HS-5 (cell line): ENCODE measurements at places on chromosomes 7 and 10.

DNA sequence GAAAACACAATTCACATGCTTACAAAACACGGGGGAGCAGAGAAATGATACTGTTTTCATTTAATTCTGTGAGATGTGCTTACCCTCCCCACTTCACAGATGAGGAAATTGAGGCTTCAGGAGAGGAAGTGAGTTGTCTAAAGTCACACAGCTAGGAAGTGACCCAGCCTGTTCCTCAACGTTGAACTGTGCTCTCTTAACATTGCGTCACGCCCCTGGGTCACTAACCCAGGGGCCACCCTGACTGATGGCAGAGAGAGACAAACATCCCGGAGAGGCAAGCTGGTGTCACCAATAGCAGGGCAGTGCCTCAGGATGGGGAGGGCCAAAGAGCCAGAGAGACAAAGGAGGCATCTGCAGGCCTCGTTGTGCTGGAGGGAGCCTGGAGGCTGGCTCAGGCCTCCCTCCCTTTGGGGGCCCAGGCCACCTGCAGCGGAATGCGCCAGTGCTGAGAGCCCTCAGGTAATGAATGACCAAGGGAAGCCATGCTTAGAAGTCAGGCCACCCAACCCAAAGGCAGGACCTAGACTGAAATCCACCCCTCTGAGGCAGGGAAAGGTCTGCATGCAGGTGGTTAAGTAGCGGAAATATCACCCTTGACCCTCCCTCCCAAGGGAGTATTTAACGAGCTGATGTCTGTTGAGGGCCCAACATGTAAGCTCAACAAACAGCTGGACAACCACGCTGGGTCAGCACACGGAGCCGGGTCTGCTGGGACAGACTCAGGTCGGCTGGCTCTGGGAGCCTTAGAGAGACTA lies 81.3 kb downstream of the C10orf105 start:
- DNase-seq = no peak

GRCh38 chr10:16602104-16602775 lies 80.6 kb upstream of the C1QL3 start:
- no peak for DNase-seq

- DNase-seq = no peak
Observed at GRCh38 chr7:100612730-100613390, 520 bp downstream of the MOSPD3 start.

GRCh38 chr7:121595758-121596696 lies 199.9 kb upstream of the FAM3C start:
- DNase-seq = no peak

DNA sequence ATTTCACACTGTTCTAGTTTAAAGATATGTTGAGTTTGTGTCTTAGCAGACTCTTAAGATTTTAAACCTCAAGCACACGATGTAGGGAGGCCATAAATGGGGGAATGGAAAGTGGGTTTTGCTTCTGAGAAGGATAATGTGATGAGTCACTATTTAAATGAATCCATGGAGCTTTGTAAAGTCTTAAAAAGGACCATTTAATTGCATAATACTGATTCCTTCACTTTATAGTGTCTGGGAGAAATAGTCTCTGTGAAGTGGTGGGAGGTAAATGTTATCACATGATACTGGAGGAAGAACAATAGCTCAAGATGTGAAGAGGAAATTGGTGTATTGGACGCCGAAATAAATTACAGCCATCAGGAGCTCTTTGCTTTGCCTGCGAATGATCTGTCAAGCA lies 84.0 kb upstream of the MYO3A start:
- DNase-seq = no peak

- no peak for DNase-seq
Observed at GRCh38 chr10:9450801-9451200, 1396.3 kb downstream of the GATA3 start.

DNA sequence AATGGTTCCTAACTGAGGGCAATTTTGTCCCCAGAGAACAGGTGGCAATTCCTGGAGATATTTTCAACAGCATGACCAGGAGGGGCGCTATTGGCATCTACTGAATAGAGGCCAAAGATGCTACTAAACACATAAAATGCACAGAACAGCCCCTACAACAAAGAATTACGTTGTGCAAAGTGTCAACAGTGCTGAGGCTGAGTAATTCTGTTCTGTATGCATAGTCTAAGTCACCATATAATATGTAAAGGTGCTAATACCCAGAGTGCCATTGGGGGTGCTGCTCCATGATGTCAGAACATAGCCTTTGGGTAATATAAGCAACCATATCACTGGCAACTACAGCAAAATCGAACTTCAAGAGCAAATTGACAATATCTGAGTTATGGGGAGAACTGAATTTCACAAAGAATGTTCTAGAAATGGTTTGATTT lies 213.3 kb upstream of the PHYHIPL start:
- no peak for DNase-seq

- no peak for DNase-seq
Observed at GRCh38 chr10:104336821-104337467, 1.3 kb downstream of the ITPRIP start.

DNA sequence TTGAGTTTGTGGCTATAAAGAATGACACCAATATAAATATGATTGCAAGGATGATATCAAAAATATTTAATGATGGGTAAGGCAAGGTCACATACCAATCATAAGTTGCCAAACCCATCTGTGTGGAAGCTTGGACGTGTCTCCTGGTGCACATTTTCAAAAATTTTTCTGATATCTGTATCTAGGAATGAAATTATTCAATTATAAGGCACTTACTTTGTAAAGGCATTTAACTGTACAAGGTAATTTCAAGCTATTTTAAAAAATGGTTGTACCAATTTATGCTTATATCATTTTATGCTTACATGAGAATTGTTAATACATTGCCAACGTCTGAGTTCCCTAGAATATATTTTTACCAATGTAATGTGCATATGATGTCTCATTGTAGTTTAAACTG lies 306.4 kb upstream of the CACNA2D1 start:
- DNase-seq = no peak

- no peak for DNase-seq
Observed at GRCh38 chr7:73363225-73364005, 35.5 kb downstream of the FKBP6 start.

DNA sequence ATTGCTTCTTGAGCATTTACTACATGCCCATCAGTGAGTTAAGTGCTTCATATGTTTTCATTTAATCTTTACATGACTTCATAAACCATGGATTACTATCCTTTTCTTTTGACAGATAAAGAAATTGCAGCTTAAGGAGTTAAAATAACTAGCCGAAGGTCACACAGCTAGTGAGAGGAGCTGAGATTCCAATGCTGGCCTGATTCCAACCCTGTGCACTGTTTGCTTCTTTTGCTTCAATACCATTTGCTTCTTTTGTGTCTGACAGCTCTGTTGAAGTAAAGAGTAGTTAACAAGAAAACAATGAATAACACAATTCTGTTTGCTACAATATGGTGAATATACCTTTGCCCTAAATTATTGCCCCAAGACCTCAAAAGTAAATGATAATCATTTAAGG lies 132.4 kb downstream of the GRM3 start:
- DNase-seq = no peak

DNA sequence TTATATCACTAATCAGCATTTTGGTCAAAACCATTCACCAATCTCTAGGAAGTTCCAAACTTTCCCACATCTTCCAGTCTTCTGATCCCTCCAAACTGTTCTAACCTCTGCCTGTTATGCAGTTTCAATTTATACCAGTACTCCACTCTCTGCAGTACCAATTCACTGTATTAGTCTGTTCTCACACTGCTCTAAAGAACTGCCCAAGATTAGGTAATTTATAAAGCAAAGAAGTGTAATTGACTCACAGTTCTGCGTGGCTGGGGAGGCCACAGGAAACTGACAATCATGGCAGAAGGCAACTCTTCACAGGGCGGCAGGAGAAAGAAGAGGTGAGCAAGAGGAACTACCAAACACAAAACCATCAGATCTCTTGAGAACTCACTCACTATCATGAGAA lies 374.9 kb downstream of the SORCS1 start:
- no peak for DNase-seq

DNA sequence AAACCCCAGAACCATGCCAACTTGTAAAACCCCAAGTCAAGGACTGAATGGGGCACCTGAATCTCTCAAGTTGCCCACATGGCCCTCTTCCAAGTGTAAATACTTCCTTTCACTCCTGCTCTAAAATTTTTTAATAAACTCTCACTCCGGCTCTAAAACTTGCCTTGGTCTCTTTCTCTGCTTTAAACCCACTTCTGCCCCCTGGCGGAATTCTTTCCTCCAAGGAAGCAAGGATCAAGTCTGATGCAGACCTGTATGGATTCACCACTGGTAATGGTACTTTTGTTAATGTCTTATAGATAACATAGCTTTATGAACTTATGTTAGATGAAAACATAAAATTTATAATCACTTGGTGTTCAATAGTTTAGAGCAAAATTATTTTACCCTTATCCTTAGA lies 33.8 kb downstream of the SLC16A9 start:
- DNase-seq = no peak
